OCI-LY7 (cell line): ENCODE measurements at places on chromosomes 1 and 21. TPM values are rescaled to one million over a fixed set of nuclear protein-coding genes. Genes with fewer than 3 reads are reported as not detected.
A peak's percentile ranks its signal among the peaks of the same experiment; 100 is the strongest.

CRYAA gene
- not detected in 2 replicates for total RNA-seq

SMIM34 gene
- total RNA-seq: not detected in 2 replicates

S100A14 gene
- total RNA-seq: not detected in 2 replicates

APOBEC4 gene
- not detected in 2 replicates for total RNA-seq

SOD1 gene
- total RNA-seq: 307 and 315 TPM in 2 replicates

TINAGL1 gene
- total RNA-seq: 0.17 TPM in 1 of 2 replicates, not detected in the other

DTL gene
- 61.4 and 61.7 TPM in 2 replicates for total RNA-seq

IGSF9 gene
- not detected in 2 replicates for total RNA-seq

FCRL6 gene
- total RNA-seq: not detected in 2 replicates

NUCKS1 gene
- total RNA-seq: 287 and 301 TPM in 2 replicates

S100A9 gene
- total RNA-seq: not detected in 2 replicates

PPCS gene
- total RNA-seq: 29.2 and 34.9 TPM in 2 replicates

FNBP1L gene
- total RNA-seq: 0.13 and 0.37 TPM in 2 replicates

GRCh38 chr1:15417059-15417934 lies 7.6 kb downstream of the EFHD2 start:
- DNase-seq: peak; percentile 28

DNA sequence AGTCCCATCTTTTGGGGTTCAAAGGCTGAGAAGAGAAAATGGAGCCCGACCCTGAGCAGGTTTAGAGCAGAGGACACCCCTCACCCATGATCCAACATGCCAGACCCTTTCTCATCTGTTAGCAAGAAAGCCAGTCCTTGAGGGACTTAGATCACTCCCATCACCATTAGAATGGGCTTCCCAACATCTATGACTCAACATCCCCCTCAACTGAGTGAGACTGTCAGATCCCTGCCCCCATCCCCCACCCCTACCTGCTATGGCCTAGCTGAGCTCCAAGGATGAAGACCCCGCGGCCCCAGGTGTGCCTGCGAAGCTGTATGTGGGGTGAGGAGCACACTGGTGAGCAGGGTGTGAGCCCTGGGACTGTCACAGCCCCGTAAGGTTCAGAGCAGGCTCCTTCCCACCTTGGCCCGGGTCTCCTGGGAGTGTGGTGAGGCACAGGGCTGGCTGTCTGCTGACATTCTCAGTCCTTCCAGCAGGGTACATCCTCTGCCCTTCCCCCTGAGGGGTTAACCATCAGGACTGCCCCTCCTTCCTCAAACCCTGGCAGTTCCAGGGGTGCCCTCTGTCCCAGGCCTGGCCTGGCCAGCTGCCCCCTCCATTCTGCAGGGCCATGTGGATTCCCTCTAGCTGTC lies 21.4 kb upstream of the BLACAT1 start:
- no peak for DNase-seq

DNA sequence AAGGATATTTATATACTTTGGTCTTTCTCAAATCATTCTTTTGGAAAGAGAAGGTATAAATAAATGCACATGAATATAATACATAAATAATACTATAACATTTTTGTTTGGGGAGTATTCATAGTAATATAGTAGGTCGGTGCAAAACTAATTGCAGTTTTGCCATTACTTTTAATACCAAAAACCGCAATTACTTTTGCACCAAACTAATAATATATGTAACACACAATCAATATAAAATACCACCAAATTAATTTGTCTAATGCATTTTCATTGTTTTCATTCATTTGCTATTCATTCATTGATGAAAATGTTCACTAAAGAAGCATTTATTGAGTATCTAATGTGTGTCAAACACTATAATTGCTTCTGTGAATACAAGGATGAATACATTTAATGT lies 219.0 kb downstream of the RWDD3 start:
- DNase-seq: no peak

- no peak for DNase-seq
Observed at GRCh38 chr1:48726139-48726538, 50.6 kb downstream of the BEND5 start.

DNA sequence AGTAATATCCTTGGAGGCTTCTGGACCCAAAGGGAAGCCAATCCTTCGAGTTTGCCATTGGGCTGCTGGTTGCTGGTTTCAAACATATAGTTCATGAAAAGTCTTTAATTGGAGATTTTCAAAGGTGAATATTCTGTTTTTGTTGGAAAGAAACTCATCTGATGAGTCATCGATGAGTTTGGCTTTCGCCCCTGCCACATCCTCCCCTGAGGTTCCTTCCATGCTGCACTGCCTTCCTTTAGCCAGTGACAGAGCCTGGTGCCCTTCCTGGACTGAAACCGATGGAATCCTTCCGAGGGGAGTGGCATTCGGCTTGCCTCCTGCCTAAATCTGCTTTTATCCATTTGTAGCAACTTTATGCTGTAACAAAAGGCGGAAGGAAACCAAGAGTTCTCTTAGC lies 550.0 kb downstream of the KIF26B start:
- DNase-seq: no peak

DNA sequence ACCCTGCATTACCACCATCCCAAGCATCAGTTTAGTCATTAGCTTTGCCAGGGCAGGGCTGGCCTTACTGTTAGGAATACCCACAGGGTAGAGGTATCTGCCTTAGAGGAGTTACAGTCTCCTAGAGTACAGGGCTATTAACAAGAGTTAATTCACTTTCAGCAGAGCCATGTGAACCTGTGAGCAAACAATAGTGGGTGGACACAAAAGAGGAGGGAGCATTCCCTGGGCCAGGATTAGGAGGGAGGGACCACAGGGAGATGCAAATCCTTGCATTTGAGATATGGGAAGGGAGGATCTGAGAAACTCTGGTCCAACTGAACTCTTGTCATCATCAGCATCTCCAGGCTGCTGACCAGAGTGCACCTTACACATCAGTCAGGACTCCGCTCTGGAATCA lies 51.1 kb upstream of the IGSF21 start:
- no peak for DNase-seq

DNA sequence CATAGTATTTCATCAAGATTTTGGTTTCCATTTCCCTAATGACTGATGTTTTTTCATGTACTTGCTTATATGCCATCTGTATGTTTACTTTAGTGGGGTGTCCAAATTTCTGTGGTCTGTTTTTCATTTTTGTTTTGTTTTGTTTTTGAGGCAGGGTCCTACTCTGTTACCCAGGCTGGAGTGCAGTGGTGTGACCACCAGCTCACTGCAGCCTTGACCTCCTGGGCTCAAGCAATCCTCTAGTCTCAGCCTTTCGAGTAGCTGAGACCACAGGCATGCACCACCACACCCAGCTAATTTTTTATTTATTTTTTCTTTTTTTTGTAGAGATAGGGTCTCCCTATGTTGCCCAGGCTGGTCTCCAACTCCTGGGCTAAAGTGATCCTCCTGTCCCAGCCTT lies 378.0 kb upstream of the VAMP3 start:
- DNase-seq: no peak

- no peak for DNase-seq
Observed at GRCh38 chr1:2336499-2336898, 54.9 kb downstream of the MORN1 start.

GRCh38 chr1:24779689-24780464 lies 34.6 kb downstream of the CLIC4 start:
- no peak for DNase-seq

GRCh38 chr1:196094821-196095220 lies 513.4 kb downstream of the KCNT2 start:
- DNase-seq: no peak

DNA sequence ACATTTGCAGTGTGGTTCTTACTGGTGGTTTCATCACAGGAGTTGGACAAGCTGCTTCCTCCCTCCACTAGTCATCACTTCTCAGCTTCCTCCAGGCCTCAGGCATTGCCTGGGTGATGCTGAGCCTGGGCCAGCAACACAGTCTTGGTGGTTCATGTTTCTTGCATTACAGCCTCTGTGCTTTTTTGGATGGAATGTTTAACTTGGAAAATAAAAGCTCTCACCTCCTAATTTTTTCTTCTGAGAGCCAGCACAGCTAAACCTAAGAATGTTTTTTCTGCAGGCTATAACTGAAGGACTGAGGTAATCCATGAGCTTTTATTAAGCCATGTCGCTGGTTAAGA lies 66.1 kb upstream of the RHOU start:
- DNase-seq: no peak

DNA sequence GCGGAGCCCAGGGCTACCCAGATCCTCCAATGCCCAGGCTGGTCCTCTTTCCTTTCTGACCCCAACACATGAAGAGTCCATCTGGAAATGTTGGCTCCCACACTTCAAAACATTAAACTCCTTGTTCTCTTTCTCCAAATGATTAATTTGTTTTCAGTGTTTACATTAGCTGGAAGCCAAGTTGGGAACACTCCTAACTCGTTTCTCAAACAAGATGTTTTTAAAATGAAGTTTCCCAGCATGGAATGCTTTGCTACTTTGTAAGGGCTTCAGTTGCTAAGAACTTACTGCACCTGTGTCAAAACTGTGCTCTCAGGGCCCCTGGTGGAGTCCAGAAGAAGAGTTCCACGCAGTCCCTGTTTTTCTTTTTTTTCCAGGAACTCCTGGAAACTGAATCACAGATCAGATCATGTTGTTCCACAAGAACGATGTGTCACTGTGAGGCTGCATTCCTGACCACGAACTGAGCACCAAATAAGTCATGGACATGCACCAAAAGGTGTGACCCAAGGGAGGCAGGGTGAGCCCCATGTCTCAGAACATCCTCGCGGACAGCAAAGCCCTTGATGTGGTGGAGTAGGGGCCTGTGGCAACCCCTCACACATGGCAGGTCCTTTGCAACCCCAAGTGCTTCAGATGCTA lies 257.3 kb downstream of the KCNJ6 start:
- DNase-seq: no peak

DNA sequence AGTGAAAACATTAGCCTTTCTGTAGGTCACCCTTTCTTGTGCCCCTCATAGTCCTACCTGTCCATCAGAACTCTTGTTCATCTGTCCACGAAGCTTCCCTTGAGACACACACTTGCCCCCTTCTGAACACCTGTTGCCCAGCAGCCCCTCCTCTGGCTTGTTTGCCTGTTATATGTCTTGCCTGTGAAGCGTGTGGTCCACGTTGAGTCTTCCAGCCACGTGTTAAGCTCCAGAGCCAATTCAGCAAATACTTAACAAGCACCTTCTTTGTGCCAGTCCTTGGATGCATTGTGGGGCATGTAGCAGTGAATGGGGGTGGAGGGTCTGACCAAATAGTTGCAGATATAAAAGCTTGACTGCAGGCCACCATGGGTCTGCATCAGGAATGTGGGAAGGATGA lies 66.6 kb downstream of the MAN1C1 start:
- DNase-seq: no peak

GRCh38 chr1:44609412-44609767 lies 64.9 kb downstream of the TMEM53 start:
- DNase-seq: peak; percentile 47

- DNase-seq: peak; percentile 95
Observed at GRCh38 chr1:155250633-155251449, 4.4 kb downstream of the ENTREP3 start.

- DNase-seq: no peak
Observed at GRCh38 chr1:54153535-54154439, 987 bp upstream of the CDCP2 start.

DNA sequence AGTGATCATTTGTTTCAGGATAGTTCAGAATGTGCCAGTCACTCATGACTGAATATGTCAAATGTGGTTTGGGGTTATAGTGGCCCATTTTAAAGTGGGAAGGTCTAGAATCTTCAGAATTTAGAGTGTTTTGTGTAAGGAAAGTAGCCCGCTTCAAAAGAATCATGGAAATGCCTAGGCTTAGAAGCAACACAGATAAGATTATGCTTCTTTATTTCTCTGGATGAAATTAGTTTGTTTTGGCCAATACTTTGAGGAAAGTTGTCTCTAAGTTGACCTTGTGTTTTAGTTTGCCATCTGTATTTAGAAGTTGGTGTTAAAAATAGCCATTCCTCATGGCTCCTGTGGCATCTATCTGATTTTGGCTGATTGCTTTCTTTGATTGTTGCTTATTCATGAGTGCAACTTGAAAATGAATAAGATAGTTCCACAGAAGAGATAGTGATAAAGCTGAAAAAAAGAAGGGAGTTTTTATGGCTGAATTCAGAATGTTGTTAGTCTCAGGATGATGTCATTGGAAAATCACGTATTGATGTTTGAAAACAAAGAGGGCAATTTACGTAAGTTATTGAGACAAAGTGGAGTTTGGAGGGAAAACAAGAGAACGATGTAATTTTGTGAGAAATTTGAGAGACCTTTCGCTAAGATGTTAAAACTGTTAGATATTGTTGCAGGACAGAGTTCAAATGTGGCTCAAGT lies 71.9 kb downstream of the PLA2G4A start:
- no peak for DNase-seq

- DNase-seq: no peak
Observed at GRCh38 chr1:34147301-34147700, 17.7 kb downstream of the CSMD2 start.

- peak; percentile 45 for DNase-seq
Observed at GRCh38 chr1:160491017-160491416, 32.0 kb downstream of the SLAMF6 start.

DNA sequence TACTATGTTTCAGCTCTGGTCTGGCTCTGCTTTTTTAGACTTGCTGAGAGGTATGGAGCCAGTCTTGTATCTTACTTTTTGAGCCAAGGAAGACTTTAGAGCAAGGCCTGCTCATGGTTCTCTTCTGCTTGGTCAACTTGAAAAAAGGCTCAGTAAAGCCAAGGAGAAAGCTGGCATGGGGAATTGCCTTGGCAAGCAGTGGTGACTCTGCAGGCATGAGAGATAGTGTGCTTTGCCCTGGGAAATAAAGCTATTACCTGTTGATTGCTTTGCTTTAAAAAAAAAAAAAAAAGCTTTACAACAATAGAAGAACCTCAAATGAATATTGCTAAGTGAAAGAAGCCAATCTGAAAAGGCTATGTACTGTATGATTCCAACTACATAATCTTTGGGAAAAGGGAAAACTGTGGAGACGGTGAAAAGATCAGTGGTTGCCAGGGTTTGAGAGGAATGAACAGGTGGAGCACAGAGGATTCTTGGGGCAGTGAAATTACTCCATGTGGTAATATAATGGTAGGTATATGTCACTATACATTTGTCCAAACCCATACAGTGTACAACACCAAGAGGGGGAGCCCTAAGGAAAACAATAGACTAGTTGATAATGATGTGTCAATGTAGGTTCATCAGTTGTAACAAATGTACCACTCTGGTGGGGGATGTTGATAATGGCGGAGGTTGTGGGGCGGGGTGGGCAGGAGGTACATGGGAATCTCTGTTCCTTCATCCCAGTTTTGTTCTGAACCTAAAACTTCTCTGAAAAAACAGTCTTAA lies 87.6 kb downstream of the HMCN1 start:
- DNase-seq: no peak

- DNase-seq: peak; percentile 65
Observed at GRCh38 chr1:171188388-171189266, 3.5 kb downstream of the FMO2 start.

- DNase-seq: no peak
Observed at GRCh38 chr1:10676963-10677362, 119.5 kb downstream of the CASZ1 start.

GRCh38 chr1:44217809-44218410 lies 4.6 kb downstream of the DMAP1 start:
- DNase-seq: peak; percentile 74

- DNase-seq: no peak
Observed at GRCh38 chr1:199741586-199741985, 285.9 kb upstream of the NR5A2 start.

GRCh38 chr21:18989953-18990495 lies 586.4 kb upstream of the TMPRSS15 start:
- no peak for DNase-seq

- no peak for DNase-seq
Observed at GRCh38 chr21:42563261-42563660, 49.6 kb downstream of the SLC37A1 start.
